ENCODE measurements at places on chromosomes 4 and X.
A peak's percentile ranks its signal among the peaks of the same experiment; 100 is the strongest.

DNA sequence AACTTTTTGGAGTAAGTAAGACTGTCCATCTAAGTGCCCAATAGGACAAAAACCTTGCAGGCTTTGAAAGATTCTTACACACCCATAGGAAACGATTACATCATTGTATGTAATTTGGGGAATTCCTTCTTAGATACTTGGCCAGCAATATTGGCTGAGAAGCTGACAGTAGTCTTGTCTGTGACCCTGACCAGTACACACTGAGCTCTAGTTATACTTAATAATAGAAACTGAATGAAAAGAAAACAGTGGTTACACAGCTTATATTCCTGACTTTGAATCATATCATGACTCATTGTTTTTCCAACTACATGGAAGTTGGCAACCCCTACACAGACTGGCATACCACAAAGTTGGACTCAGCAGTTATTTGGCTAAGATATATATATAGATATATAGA is 7.1 kb upstream of the TLR2 start:
- DNase-seq: no peak

DNA sequence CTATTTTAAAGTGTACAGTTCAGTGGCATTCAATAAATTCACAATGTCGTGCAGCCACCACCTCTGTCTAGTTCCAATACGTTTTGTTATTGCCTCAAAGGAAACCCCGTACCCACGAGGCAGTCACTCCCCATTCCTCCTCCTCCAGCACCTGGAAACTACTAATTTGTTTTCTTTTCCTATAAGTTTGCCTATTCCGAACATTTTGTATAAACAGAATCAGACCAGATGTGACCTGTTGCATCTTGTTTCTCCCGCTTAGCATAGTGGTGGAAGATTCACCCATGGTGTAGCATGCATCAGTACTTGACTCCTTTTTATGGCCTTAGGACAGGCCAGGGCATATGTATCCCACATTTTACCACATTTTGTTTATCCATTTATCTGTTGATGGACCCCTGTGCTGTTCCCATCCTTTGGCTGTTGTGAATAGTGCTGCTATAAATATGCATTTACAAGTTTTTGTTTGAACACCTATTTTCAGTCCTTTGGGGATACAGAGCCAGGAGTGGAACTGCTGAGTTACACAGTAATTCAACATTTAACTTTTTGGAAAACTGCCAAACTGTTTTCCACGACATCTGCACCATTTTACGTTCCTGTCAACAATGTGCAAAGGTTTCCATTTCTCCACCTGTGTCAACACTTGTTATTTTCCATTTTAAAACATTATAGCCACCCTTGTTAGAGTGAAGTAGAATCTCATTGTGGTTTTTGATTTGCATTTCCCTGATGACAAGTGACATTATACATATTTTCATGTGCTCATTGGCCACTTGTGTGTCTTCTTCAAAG is 57.8 kb upstream of the STX18 start:
- DNase-seq: no peak

- no peak for DNase-seq
Observed at GRCh38 chr4:155901013-155901412, 2.5 kb upstream of the TDO2 start.

- DNase-seq: no peak
Observed at GRCh38 chr4:124907881-124908280, 195.3 kb upstream of the ANKRD50 start.

DNA sequence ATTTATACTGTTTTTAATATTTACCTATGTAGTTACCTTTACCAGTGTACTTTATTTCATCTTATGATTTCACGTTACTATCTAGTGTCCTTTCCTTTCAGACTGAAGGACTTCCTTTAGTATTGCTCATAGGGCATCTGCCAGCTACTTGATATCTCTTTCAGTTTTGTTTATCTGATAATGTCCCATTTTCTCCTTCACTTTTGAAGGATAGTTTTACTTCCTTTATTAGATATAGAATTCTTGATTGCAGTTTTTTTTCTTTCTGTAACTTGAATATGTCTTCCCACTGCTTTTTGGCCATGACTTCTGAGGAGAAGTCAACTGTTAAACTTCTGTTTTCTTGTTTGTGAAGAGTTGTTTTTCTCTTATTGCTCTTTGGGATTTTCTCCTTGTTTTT is 69.4 kb upstream of the MAGED1 start:
- DNase-seq: no peak

GRCh38 chr4:112852601-112853000 is 196.9 kb upstream of the ANK2 start:
- no peak for DNase-seq

DNA sequence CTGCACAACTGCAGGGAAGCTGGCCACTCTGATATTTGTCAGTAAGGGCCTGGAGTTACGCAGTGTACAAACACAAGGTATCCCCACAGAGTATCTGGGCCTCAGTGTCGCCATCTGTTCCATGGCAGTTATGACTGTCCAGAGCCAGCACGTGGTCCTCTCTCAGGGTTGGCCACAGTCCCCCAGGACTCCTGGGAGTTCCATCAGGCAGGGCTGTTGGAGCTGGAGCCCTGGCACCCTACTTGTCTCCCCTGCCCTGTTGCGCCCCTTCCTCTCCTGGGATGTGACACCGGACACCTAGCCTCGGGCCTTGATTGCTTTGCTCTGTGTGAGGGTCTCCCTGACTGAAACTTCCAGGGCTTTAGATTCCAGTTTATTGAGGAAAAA is 8.4 kb downstream of the HTRA3 start:
- no peak for DNase-seq

DNA sequence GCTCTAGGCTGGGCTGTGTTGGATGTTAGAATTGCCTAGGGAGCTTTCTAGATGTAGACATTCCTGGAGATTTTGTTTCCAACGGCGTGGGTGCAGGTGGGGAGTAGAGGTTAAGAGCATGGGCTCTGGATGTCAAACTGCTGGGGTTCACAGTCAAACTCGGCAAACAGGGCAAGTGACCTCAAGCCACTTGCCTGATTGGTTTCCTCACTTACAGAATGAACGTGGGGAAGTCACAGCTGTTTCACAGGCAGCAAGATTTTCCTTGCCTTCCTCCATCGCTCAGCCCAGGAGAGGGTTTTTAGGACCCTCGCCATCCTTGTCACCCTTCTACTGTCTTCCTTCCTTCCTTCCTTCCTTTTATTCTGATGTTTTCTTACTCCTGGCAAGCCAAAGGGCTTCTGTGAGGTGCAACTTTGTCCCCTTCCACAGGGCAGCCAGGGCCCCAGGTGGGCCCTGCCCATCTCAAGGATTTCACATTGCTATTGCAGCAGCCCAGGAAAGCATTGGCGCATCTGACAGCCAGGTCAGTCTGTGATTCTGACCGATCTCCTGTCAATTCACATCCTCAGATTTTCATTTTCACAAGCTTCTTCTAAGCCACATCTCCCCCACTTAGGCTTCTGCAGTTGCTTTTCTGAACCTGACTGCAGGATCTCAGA is 7.0 kb downstream of the RTL5 start:
- no peak for DNase-seq

DNA sequence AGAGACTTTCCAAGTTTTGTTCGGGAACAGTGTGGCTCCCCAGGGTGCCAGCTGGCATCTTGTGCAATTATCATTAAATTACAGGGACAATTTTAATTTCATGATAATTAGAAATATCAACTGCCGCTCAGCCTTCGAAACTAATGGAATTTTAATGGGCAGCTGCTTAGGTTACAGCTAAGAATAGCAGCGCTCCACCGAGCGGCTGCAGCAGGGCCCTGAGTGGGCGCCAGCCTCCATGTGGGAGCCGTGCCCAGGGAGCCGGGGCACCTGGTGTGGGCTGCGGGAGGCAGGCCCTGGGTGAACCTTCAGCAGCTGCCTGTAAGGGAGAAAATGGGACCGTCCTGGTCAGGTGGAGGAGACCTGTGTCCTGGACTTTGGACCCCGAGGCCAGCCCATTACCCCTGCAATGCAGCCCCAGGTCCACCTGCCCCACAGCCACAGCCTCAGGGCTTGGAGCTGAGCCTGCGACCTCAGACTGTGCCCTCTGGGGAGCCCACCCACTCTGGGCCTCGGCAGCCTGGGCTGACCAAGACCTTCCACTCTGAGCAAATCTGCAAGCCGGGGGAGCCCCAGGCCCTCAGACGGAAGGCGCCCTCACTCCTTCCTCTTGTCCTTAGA is 21.1 kb downstream of the MSANTD1 start:
- no peak for DNase-seq

DNA sequence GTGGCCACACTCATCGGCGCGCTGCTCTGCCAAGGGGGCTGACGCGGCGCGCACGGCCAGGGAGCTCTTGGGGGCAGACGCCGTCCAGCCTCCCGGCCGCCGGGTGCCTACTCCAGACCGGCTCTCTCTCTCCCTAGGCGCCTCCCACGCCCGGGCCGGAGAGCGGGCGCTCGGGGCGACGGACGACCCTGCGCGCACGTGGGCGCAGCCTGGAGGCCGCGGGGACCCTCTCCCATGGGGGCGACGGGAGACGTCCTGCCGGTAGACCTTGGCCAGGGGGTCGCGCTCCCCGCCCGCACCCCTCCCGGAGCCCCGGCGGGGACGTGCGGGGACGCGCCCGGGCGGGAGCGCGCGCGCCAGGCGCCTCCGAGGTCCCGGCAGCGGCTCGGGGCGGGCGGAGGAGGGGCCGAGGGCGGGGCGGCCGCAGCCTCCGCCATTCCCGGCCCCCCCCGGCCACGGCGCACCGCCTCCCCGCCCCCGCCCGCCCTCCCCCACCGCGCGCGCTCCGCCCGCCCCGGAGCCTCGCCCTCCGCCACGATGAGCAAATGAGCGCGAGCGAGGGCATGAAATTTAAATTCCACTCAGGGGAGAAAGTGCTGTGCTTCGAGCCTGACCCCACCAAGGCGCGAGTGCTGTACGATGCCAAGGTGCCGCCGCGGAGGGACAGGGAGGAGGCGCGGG is at the start of gene MSL3:
MSL3 (plus strand) TSS at position 519 of the 681 bp plus-strand sequence; CDS start at position 546, 27 bp downstream.
- DNase-seq: peak; percentile 21

- DNase-seq: no peak
Observed at GRCh38 chrX:97039363-97040029, 155.8 kb downstream of the RPA4 start.

DNA sequence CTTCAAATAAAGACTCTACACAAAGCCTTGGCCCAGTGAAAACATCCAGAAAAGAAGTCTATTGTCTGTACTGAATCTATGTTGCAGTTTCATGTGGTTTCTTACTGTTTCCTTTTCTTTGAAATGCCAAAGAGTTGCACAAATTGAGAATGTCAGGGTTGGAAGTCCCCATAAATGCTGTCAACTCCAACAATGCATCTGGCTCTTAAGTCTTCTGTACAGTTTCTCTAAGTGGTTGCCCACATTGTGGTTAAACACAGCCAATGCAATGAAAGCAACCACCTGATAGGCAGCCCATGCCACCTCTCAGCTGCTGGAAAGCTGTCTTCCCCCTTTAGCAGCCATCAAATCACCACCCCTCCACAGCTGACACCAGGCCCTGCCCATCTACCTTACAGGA is 67.2 kb upstream of the C1GALT1C1 start:
- no peak for DNase-seq

- no peak for DNase-seq
Observed at GRCh38 chrX:31580726-31581125, 508.9 kb upstream of the FTHL17 start.

DNA sequence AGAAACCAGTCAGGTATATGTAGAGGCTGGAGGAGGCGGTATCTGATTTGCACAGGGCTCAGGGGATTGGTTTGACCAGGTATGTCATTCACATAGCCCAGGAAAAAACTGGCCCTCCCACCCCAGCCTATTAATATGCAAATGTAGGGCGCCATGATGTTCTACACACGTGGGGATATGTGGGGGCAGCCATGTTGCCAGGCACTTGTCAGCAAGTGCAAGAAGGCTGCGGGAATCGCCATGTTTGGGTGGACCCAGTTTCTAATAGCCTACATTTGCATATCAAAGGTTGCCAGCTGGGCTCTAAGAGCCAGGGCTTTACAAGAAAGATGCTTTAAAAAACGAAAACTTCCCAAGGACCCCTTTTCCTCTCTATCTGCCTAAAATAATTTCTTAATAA is 335.1 kb downstream of the SMARCA1 start:
- no peak for DNase-seq

DNA sequence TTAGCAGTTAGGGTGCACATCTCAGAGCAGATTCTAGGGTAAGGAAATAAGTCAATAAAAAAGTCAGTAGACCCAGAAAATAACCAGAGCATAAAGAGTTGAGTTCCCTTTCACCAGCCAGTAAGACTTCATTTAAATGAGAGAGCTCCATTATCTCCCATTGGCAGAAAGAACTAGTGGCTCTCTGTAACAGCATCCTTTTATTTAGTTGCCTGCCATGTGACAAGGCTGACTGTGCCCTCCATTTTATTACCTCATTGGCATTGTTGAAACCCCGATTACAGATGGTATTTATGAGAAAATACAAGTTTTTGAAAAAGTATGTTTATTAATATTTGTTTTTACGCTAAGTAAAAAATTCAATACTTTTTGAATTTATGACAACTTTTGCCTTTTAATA is 859.5 kb upstream of the NDST4 start:
- no peak for DNase-seq

DNA sequence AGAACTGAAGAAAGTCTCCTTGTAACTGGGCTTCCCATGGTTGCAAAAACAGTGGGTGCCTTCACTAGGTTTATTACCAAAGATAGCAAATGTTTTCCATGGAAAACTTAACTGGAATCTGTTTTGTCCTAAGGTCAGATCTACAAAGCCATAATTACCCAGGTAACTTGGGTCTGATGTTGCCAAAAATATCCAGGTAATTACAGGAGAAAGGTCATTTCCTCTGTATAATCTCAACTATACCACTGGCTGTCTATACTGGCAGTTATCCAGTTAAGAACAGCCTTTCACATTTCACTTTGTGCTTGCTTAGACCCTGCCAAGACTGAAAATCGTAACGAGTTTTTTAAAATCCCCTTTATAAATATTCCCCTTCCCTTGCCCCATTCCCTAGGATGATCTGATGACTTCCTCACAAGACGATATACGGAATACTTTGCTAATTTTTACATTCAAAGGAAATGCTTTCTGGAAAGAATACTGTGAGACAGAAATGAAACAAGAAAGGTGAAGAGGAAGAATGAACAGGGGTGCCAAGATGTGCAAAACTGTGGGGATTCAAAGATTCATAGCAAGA is 105.5 kb downstream of the MAML3 start:
- no peak for DNase-seq

GRCh38 chrX:37383313-37383712 is 34.1 kb downstream of the PRRG1 start:
- DNase-seq: no peak

GRCh38 chr4:8015512-8015911 is 75.9 kb upstream of the AFAP1 start:
- no peak for DNase-seq

DNA sequence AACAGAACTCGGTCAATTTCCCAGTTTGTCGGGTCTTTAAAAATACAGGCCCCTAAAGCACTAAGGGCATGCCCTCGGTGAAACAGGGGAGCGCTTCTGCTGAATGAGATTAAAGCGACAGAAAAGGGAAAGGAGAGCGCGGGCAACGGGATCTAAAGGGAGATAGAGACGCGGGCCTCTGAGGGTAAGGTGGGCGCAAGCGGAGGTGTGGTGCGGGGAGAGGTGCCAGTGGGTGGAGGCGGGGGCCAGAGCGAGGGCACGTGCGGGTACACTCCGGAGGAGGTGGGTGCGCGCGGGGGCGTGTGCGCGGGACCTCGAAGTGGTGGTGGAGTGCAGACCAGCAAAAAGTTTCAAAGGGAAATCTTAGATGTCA is 787 bp upstream of the TET2 start:
- no peak for DNase-seq

All from KG1 (cell line).